ENCODE measurements at places on chromosomes 4 and X. TPM values are rescaled to one million over a fixed set of nuclear protein-coding genes. Genes with fewer than 3 reads are reported as not detected.

Gene SORBS2
- 52.8 TPM for total RNA-seq

DNA sequence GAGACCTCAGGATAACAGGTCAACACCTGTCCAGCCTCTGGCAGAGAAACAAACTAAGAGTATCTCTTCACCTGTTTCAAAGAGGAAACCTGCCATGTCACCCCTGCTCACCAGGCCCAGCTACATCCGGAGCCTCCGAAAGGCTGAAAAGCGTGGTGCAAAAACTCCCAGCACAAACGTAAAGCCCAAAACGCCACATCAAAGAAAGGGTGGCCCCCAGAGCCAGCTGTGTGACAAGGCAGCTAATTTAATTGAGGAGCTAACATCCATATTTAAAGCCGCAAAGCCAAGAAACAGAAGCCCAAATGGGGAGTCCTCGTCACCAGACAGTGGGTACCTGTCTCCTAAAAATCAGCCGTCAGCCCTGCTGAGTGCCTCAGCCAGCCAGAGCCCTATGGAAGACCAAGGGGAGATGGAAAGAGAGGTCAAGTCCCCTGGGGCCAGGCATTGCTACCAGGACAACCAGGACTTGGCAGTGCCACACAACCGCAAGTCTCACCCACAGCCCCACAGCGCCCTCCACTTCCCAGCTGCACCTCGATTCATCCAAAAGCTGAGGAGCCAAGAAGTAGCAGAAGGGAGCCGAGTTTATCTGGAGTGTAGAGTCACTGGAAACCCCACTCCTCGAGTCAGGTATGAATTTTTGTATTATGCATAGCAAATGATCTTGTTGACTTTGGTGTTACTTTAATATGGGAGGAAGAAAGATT, 15.1 kb downstream of the PALLD start:
- no peak for DNase-seq

DNA sequence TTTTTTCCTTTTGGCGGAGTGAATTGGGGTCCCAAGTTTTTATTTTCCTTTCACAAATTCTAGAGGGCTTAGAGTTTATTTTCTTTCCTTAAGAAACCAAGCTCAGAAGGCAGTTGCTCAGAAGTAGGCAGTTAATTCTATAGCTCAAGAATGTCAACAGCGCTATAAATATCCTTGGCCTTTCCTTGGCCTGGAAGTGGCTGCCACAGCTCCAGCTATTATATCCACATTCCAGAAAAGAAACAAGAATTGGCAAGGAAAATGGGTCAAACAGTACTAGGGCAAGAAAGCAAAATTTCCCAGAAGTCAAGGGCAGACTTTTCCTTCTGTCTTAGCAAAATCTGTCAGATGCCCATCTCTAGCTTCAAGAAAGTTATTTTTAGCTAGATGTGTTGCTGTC, 31.0 kb downstream of the SLC10A6 start:
- DNase-seq: no peak

- DNase-seq: no peak
These were observed 2.1 kb downstream of the KLHL34 start for GRCh38 chrX:21655901-21656586.

GRCh38 chr4:6460876-6461275, 11.5 kb downstream of the PPP2R2C start:
- DNase-seq: no peak

DNA sequence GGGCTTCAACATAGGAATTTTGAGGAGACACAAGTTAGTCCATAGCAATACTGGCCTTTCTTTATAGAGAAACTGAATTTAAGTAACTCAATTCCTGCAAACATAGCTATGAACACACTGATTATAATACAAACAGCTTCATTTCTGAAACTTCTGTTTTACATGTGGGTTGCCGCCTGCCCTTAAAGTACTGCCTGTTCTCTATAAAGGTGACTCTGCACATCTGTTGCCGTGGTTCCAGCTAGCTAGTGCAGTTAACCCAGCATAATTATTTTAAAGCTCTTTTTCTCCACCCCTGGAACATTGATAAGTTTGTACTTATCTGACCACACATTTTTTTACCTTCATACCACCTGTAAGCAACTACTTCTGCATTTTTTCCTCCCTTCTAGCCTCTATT, 177.6 kb downstream of the NWD2 start:
- DNase-seq: no peak

Gene EREG
- 422 TPM for total RNA-seq

- DNase-seq: peak; percentile 39
These were observed 13.1 kb upstream of the EOLA1 start for GRCh38 chrX:149527705-149528104.

DNA sequence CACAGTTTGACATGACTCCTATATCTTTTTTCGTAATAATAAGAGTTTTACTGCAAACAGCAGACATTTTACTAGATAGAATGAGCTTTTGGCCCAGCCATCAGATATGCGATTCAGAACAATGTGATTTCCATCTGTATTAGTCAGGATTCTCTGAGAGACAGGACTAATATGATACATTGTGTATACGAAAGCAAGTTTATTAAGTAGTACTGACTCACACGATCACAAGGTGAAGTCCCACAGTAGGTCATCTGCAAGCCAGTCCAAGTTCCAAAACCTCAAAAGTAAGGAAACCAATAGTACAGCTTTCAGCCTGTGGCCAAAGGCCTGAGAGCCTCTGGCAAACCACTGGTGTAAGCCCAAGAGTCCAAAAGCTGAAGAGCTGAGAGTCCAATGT, 24.1 kb downstream of the CXCL8 start:
- no peak for DNase-seq

DNA sequence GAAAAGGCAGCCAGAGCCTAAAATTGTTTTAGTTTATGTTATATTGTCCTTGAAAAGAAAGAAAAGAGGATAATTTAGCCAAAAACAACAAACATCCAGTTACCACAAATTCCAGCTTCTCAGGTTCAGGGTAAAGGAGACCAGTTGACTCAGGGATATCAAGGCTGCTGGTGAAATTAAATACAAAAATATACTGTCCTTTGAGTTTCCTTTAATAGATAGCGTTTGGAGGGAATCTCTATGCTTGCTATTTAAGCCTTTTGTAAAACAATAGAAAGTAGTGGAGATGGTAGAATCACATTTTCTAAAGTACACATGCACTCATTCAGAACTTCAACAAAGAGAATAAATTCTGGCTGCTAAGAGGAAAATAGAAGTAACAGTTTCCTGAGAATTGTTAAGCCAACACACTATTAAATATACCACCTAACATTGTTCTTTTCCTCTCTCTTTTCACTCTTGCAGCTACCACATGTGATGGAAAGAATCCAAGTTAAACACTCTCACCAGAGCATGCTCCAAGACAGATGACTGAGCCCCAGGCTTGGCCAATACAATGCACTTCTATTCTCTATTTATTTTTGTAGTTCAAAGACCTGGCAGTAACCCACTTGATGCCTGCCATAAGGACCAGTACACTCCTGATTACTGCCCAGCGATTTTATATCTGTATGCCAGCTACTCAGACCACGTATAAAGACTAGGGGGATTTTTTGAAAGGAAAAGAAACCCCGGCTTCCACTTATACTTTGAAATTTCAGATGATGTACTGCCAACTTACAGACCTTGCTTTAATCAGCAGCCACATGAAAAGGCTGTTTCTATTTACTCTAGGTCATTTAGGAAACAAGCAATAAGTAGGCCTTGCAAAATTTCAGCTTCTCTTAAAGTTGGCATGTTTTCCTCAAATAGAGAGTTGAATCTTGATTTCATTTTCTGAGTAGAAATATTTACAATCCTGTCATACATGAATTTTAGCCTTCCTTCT, 756.9 kb downstream of the FAT4 start:
- DNase-seq: no peak

Gene UGT2B10
- not detected for total RNA-seq

- DNase-seq: no peak
These were observed 2.1 kb downstream of the MAGEB2 start for GRCh38 chrX:30217465-30217864.

- DNase-seq: no peak
These were observed 20.4 kb downstream of the FLNA start for GRCh38 chrX:154354013-154354412.

Gene LRCH2
- total RNA-seq: not detected

- no peak for DNase-seq
These were observed 470.9 kb upstream of the ADGRL3 start for GRCh38 chr4:60729194-60729593.

DNA sequence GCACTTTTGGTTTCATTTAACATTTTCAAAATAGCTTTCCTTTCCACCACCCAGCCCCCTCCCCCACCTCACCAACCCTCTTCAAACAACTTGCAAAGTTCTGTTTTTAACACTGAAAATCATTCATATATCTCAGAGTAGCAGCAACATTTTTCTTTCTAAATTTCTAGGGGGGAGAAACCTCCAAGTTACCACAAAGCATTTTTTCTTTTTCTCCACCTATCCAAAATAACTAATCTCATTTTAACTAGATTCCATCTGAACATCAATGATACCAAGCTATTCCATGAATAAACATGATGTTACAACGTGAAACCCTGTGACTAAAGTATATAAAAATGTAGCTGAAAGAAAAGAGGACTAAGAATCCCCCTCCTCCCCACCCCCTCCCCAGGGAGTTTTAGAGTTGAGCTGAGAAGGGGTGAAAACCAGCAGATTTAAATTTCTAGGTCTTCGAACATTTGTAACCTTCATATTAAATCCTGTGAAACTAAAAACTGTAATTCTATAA, 5.2 kb downstream of the LDB2 start:
- DNase-seq: no peak

DNA sequence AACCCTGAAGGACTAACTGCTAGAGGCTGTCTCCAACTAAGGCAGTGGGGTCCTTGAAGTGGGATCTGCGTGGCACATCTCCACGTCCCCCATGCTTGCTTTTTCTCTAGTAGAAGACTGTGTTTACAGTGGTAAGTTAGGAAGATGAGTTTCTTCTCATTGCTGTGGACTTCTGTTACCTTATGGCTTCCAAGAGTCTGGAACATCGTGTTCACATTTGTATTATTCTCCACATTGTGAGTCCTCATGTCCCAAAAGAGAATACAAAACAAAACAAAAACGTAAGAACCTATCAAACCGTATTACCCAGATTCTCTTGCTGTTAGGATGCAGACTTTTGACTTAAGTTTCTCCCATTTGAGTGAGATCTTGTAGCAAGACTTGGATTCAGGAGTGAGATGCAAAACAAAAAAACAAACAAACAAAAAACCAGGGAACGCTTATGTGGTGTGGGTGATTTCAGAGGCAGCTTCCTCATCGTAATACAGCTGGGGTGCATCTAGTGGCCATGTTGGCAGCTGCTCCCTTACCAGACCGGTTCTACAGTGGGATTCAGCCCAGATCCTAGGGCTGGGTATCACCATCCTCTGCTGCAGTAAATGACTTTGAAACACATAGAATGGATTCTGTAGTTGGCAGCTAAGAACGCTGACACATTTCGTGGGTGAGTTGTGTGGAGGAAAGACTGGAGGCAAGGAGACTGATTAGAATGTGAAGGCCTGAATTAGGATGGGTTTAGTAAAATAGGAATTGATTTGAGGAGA, 41.3 kb downstream of the TMEM131L start:
- no peak for DNase-seq

Gene UBE2A
- total RNA-seq: 65.0 TPM

DNA sequence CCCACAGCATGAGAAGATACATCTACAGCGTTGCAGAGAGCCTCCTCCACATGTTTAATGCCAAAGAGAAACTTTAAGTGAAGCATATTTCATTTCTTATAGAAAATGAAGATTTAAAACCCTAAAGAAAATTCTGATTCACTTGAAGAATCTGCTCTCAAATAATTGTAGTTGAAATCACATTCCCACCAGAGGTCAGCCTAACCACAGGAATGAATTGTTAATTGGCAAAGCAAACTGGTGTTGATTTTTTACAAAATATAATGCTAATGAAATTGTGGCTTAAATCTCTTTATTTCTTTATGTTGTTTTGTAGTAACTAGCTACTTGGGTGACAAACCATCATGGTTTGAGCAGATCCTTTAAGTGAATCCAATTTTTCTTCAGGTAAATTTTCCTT, 31.1 kb upstream of the WDR17 start:
- DNase-seq: peak; percentile 35

All from Calu3 (cell line).